Endothelial cell (in vitro differentiated cells): ENCODE measurements at places on chromosomes 3 and 15.

DNA sequence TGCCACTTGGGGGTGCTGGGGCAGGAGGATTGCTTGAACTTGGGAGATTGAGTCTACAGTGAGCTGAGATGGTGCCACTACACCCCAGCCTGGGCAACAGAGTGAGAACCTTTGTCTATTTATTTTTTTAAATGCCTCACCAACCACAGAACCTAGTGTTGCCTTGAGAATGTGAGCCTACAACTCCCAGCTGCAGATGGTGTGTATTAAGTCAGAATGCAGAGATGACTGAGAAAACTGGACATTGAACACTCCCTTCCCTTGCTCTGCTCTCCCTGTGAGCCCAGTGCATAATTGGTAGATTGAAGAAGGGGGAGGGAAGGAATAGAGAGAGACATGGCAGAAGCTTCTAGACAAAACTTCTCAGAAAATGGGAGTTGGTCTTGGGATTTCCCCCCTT lies 53.5 kb downstream of the CCDC33 start:
- DNase-seq = no peak

DNA sequence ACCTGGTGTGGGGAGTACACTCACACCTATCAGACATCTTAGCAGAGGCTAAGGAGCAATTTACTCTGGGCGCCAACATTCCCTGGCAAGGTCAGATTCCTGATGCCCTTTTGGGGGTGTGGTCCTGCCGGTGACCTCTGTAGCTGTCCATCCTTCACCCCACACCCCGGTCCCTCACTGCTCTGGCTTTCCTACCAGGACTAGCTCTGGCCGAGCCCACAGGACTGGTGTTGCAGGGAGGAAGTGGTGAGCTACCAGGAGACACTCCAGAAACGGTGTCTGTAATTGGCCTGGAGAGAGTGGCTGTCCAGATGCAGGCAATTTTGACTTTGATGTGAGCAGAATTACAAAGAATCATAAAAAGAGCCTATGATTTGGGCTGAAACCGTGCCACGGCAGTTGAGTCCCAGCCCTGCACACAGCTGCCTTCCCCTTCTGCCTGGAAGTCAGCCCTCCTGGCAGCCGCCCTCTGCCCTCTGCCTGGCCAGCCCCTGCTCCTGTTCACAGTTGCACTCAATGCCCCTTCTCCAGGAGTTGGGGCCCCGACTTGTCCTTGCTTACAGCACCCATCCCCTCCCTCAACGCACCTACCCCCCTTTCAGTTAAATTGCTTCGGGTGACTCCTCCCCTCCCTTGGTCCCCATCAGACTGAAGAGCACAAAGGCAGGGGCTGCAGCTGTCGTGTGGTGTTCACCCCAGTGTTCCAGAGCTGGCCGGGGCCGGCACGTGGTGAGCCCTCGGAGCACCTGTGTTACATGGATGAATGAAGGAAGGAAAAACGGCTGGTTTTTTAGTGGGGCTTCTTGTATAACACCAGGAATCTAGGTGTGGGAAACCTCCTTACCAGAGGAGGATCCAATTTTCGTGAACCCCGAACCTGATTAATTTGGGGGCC lies 80.2 kb upstream of the TPM1 start:
- no peak for DNase-seq

GRCh38 chr15:60907233-60907947 lies 321.7 kb downstream of the RORA start:
- no peak for DNase-seq

DNA sequence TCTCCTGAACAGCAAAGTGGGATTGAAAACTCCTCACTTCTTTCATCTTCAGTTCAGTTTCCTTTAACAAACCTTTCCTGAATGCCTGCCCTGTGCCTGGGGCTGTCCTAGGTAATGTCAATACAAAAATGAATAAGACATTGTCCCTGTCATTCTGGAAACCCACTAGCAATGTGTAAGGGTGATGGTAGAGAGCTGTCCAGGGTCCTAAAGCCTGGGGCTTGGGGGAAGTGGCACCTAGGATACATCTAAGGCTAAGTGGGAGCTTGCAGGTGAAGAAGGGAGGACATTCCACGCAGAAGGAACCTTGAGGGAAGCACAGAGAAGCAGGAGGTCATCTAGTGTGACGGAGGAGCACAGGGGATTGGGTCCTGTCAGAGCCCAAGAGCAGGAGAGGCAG lies 212.7 kb upstream of the PPP2R3A start:
- DNase-seq = peak; percentile 48

DNA sequence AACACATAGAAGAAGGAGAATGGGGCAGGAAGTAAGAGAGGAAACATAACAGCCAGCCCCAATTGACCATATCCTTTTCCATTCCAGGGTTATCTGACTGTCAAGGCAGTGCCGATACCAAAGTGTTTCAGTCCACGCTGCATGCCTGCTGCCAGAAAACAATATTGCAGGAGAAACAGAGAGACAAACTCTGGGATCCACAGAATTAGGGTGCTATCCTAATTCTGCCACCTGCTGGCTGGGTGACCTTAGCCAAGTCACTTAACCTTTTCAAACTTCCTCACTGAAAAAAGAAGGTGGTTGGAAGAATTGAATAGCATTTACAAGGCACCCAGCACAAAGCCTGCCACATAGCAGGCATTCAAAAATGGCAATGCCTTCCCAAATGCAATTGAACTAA lies 32.0 kb downstream of the GLB1 start:
- no peak for DNase-seq

DNA sequence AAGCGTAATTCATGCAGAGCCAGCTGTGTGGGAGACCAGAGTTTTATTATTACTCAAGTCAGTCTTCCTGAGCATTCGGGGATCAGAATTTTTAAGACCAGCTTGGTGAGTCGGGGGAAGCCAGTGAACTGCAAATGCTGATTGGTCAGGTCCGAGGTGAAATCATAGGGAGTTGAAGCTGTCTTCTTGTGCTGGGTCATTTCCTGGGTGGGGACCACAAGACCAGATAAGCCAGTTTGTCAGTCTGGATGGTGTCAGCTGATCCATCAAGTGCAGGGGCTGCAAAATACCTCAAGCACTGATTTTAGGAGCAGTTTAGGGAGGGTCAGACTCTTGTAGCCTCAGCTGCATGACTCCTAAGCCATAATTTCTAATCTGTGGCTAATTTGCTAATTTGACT lies 228.1 kb upstream of the ATP10A start:
- no peak for DNase-seq
